Myocyte (in vitro differentiated cells): ENCODE measurements at places on chromosomes 16 and 17.

GRCh38 chr16:50198802-50199403 is 45.8 kb downstream of the TENT4B start:
- peak; percentile 18 for DNase-seq

DNA sequence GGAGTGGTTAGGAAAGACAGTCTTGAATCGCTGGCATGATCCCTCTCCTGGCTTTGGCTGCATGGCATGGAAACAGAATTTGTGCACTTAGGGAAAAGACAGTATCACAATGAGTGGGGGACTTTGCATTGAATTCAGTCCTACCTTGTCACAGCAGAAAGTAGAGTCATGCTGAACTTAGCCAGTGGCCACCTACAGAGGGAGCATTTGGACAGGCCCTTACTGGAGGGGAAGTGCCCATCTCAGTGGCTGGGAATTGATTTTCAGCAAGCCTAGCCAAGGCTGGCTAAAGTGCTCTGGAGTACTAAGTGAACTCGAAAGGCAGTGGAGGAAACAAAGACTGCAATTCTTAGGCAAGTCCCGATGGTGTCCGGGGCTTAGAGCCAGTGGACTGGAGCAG is 364.3 kb upstream of the TOM1L1 start:
- DNase-seq: no peak

DNA sequence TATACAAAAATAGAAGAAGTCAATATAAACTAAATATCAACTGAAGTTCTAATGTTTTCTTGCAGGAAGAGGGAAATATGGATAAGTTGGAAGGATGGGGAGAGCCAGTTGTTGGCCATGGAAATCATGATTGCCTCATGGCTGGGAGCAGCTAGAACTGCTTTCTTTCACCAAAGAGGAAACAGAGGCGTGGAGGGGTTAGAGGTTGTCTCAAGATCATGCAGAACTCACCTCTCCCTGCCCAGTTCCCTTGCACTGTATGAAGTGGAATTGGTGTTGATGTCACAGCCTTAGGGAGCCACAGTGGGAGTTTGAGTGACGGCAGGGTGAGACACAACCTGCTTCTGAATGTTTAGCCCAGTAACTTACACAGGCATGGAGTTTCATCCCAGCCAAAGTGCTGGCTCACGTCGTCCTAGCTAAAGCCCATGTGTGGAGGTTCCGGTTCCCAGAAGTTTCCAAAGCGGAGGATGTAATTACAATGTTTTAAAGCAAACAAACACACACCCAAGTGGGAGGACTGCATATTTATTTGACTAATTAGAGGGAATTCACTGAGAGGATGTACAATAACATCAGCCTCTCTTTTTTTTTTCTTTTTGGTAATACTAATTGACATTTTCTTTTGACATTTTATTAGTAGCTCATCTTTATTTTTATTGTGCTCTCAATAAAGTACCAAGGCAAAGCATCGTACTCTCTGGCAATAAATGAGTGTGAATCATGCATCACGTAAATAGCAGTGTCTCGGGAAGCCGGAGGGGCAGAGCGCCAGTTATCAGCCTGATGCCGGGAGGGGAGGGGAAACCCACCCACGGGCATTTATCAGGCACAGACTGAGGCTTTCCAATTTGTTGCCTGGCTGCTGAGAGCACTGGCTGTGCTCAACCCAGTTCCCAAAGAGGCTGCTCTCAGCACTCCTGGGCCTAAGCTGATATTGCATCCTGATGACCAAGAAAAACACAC is 118.7 kb upstream of the CDH5 start:
- DNase-seq: no peak

DNA sequence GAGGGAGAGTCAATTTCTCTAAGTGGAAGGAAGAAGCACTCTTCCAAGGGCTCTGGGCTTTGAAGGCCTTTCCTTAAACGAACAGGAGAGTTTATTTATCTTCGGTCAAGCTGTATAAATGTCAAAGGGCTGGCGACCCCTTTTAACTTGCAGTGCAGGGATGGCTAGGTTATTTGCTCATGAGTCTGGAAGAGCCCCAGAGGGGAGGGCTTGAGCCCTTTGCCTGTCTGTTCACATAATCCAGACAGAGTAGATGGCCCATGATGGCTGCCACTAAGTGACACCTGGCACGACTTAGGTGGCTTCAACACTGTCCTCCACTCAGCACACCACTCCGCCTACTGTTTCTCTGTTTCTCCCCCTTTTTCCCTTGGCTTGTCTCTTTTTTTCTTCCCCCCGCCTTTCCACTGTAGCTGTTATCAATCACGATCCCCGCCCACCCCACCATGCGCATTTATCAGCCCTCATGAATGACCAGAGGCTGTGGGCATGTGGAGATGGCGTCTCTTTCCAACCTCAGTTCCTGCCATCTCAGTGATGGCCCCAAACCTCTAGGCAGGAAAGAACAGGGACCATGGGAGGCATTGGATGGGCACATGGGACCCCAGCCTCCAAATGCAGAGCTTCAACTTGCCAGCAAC is 408.7 kb upstream of the TNRC6C start:
- no peak for DNase-seq

DNA sequence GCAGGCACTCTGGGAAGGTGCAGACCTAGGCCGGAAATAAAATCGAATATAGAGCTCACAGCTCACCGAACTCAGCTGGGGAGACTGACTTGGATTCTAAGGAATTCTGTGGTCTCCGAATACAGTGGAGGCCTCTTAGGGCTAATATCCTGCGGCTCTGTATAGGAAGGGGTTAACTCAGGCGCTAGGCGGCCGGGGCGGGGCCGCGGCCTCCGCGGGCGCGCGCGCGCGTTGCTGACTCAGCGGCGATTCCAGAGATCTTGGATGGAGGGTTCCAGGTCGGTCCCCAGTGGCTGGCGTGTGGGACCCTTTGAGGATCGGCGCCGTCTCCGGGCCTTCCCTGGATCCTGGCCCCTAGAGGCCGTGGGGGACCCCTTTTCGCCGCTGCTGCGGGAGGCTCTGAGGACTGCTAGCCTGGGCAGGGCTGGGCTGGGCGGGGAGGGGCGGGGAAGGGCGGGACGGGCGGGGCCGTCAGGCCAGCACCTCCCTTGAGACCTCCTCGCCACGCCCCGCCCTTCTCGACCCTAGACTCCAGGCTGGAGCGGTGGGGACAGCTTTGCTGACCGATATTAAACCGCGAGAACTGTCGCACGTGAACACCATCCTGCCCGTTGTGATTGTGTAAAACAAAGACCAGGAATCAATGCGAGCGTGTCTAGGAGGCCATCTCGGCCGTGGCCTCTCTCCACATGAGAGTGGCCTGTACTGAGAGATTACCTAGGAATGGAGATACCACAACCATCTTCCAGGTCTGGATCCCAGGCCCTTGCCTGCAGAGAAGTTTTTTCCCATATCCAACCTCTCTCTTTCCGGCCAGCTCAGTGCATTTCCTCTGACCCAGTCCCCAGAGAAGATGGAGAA is 1.4 kb upstream of the PLEKHH3 start:
- peak; percentile 90 for DNase-seq

DNA sequence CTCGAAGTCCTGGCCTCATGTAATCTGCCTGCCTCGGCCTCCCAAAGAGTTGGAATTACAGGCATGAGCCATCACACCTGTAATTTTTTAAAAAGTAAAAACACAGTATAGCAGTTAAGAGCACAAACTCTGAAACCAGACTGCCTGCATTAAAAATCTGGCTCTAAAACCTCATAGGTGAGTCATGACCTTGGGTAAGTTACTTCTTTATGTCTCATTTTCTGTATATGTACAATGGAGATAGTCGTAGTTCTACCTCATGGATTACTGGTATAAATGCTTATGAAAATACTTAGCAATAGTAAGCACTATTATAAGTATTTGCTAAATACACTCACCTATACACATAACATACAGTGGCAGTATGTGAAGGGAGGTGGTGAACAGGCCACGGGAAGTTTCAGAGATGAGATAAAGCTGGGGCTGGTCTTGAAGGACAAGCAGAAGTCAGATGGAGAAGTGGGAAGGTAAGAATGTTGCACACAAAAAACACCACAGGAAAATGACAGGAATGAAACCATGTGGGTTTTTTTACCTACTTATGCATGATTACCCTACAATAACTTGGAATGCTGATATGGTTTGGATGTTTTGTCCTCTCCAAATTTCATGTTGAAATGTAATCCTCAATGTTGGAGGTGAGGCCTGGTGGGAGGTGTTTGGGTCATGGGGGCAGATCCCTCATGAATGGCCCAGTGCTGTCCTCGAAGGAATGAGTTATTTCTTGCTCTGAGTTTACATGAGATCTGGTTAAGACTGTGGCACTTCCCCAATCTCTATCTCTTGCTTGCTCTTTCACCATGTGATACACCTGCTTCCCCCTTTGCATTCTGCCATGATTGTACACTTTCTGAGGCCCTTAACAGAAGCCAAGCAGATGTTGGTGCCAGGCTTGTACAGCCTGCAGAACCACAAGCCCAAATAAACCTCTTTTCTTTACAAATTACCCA is 33.9 kb downstream of the ZNF652 start:
- no peak for DNase-seq

DNA sequence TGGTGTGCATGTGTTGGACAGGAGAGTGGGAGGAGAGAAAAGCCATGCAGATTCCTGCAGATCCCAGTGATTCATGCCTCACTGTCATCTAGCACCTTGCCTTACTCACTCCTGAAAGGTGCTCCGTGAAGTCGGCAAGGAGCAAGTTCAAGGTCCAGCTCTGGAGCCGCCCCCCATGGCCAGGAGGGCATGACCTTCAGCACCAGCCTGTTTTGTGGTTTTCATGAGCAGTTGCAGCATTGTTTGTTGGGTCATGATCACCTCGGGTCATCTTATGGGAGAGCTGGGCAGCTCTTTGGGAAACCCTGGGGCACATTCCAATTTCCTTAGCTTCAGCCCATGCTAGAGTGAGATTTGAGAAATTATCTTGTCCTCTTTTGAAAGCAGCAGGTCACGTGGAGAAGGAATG is 137.5 kb upstream of the IRX3 start:
- no peak for DNase-seq

- no peak for DNase-seq
Measured at GRCh38 chr16:76222087-76222486, 55.1 kb upstream of the CNTNAP4 start.

- no peak for DNase-seq
Measured at GRCh38 chr16:10870137-10870776, 6.7 kb upstream of the CIITA start.

DNA sequence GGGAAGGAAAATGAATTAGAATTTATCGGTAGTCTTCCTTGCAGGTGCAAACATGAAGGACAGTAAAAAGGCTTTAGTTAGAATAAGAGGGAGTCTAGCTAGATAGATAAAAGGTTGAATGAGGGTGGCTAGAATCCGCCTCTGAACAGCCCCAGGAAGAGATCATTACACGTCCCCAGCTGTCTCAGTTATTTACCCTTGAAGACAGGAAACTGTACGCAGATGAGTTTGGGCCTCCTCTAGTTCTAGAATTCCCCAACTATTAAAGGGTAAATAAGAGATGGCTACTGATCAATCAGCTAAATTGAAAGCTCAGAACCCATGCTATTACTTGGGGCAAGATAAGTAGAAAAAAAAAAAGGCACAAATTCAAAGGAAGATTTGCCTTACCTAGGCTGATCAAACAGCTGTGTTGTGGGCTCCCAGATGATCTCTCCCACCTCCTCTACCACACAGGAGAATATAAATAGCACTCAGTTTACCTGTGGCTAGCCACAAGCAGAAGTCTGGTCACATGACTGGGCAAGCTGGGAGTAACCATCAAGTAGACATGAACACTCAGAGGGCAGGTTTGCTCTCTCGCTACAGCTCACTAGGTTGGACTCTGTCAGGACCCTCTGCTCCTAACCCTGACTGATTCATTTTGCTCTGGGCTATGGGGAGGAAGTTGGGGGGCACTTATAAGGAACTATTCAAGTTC is 17.0 kb downstream of the FAM117A start:
- DNase-seq: peak; percentile 64

DNA sequence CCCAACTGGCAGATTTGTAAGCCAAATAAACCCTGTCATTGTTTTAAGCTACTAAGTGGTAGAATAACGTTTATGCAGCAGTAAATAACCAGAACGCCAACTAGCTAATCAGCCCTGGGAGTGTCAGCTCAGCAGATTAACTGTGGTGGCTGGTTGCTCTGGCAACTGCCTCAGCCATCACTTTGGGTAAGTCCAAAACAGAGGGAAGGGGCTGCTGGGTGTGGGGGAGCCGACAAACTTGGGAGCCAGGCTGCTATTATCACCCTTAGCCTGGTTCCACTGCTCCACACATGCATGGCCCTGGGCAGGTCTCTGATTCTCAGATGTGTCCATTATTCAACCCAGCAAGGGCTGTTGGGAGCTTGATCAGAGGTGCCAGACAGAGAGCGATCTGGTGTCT is 22.2 kb upstream of the RHOT1 start:
- DNase-seq: no peak

DNA sequence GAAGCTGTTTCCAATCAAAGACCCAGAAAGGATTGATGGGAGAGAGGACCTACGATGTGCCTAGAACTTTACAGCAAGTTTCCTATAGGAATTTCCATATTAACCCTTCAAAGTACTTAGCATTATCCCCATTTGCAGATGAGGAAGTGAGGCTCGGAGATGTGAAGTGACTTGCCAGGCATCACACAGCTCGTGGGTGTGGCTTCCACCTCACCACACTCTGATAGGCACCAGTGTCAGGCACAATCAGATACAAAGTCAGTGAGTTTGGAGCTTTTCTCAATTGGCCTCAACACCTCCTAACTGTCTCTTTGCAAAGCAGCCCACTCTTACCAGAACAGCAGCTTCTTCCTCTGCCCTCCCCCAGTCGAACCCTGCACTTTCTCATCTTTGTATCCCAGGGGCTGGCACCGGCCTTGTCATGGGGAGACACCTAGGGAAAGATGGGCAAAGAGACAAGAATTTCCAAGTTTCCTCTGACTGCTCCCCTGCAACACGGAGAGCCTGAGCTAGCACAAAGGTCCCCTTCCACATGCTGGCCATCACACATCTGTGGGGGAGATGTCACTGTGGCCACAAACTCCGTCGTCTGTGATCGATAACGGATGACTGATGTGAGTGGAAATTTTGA is 37.4 kb upstream of the CCL1 start:
- DNase-seq: no peak

DNA sequence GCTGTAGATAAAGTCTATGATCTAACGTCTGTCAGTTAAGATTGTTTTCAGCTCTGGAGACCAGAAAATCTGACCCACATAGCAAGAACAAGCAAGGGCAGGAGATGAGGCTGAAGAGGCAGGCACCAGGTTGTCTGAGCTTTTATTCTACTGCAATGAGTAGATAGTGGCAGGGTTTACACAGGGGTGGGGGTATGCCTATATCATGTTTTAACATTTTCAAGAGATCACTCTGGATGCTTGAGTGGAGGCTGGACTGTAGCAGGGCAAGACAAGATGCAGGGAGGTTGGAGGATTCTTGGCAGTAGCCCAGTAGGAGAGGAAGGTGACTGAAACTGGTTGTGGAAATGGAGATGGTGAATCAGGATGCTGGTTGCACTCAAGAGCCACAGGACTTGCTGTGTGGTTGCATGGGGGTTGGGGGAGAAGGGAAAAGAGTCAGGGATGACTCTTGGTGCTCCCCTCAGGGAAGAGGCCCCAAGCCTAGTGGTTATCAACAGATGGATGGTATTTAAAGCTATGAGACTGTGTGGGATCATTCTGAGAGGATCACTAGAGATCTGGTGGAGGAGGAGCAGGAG is 143.1 kb upstream of the KCNJ18 start:
- DNase-seq: peak; percentile 46

GRCh38 chr17:83081684-83082201 is 2.3 kb downstream of the METRNL start:
- DNase-seq: no peak
